Stimulated activated CD8-positive, alpha-beta memory T cell treated with anti-CD3 and anti-CD28 coated beads, Interleukin-2, amount 100 ng/mL, for 1 hour (primary cell): ENCODE measurements at places on chromosomes 12 and 14.
A peak's percentile ranks its signal among the peaks of the same experiment; 100 is the strongest.

DNA sequence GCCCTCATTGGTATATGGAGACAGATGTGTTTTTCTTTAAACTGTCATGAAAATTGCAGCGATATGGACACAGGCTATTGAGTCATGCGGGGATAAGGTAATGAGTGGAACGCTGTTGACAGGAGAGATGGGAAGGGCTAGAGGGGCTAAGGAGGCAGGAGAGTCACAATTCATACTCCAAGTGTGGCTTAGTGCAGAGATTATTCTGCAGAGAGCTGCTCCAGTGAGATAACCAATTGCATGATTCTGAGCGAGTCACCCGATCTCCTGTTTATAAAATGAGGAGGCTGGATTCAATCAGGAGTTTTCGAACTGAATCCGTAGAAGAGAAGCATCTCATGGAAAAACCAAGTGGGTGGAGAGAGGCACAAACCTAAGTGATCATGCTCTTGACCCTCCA lies 106.4 kb upstream of the PLEKHG7 start:
- no peak for DNase-seq

DNA sequence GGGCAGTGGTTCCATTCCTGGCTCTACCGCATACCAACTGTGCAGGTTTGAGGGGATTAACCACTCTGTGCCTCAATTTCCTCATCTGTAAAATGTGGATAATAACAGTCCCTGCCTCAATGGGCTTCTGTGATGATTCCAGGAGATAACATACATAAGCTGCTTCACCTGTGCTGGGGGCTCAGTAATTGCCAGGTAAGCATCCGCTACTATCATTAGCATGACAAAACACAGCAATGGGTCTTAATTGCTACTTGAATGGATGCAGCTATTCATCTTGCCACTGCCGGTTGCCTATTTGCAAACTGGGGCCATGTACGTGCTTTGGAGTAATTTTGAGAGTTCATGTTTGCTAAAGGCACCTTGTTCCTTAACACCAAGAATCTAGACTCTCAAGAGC lies 132.6 kb downstream of the TMEM132D start:
- no peak for DNase-seq

- peak; percentile 66 for DNase-seq
Observed at GRCh38 chr12:122860040-122860853, 25.0 kb downstream of the HIP1R start.

- no peak for DNase-seq
Observed at GRCh38 chr12:113049976-113050742, 6.4 kb upstream of the DTX1 start.

DNA sequence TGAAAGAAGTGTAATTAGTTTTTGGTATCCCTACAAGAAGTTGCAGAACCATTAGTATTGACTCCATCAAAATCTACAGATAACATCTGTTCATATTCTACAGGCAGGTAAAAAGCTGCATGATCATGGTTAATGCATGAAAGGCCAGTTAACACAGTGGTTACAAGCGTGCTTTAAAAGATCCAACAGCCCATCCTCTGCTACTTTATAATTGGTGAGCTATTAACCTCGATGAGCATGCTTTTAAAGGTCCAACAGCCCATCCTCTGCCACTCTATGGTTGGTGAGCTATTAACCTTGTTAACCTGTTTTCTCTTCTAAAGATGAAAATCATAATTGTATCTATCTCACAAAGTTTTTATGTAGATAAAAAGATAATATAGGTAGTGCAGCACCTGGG lies 289.3 kb downstream of the DUSP6 start:
- no peak for DNase-seq
